Pancreas (tissue), 10 donors: ENCODE measurements at places on chromosomes 16 and 17. TPM values are rescaled to one million over a fixed set of nuclear protein-coding genes. Genes with fewer than 3 reads are reported as not detected.

LITAFD gene
- not detected for total RNA-seq

DNA sequence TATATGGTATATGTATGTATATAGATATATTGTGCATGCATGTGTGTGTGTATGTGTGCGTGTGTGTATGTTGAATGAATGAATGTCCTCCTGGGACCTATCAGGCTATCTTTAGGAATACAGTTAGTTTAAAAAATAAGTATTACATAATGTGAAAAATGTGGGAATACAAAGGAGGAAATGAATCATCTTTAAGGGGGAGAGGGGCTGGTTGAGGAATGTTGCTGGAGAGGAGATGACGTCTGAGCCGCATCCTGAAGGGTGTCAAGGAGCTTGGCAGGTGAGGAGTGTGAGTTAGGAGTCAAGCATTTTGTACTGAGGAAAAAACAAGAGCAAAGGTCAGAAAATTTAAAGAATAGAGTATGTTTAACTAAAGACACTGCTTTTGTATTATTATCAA is 62.4 kb upstream of the NLK start:
- no peak for DNase-seq

SPATA32 gene
- not detected for total RNA-seq

DNA sequence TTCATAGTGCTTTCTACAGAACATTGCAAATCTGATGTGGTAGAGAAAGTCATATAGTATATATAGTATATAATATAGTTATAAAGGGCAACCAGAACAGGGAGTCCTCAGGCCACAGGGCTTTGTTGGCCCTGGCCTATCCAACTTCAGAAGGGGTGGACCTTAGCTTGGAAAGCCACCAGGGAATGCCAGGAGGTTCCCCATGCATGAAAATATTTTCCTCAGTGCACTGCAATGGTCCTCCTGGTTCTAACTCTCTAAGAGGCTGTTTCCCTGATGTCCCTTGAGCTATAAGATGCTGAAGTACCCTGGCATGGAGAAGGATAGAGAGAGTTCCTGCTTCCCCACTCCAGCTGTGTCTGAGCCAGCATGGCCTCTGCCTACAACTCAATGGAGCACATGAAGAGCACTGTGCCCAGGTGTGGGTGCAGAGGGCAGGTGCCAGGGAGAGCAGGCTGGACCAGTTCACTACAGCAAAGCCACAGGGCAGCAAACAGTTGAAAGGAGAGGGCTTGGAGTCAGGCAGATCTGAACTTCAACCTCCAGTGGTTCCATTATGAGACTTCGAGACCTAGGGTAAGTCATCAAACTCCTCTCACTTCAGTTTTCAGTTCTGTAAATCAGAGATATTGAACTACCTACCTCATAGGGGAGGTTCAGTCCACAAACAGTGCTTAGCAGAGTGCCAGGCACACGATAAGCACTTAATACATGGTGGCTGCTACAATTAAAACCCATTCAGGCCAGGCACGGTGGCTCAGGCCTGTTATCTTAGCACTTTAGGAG is 183.1 kb downstream of the SALL1 start:
- DNase-seq = no peak

SRCIN1 gene
- total RNA-seq = 6.8 TPM

DNA sequence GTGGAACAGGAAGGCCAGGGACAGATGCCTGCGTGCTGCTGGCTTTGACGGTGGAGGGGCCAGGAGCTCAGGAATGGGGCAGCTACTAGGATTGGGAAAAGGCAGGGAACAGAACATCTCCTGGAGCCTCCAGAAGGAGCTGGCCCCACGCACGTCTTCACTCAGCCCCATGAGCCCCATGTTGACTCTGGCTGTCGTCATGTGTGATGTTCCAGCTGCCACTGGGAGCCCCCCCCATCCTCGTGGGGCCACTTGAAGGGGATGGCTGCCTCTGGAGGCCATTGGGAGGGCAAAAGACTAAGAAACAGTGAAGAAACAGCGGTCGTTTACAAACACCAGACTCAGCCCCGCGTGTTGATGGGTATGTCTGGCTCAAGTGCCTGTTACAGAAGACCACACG is 18.5 kb upstream of the APRT start:
- DNase-seq = no peak

BAIAP3 gene
- total RNA-seq = 13.1 TPM

GRCh38 chr17:50832267-50832863 is 3.0 kb upstream of the WFIKKN2 start:
- DNase-seq = no peak

HOXB7 gene
- 0.94 TPM for total RNA-seq

IKZF3 gene
- total RNA-seq = 0.90 TPM

DNA sequence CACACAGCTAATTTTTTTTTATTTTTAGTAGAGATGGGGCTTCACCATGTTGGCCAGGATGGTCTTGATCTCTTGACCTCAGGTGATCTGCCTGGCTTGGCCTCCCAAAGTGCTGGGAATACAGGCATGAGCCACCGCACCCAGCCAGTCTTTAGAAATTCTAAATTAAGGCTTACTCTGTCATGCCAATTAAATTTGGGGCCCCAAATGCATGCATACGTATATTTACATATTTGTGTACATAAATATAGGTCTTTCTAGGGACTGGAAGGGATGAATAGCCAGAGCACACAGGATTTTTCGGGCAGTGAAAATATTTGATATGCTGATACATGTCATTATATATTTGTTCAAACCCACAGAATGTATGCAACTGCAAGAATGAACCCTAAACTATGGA is 105.1 kb downstream of the BCAS3 start:
- DNase-seq = no peak

- no peak for DNase-seq
Observed at GRCh38 chr17:40582328-40582901, 17.1 kb upstream of the CCR7 start.

DNA sequence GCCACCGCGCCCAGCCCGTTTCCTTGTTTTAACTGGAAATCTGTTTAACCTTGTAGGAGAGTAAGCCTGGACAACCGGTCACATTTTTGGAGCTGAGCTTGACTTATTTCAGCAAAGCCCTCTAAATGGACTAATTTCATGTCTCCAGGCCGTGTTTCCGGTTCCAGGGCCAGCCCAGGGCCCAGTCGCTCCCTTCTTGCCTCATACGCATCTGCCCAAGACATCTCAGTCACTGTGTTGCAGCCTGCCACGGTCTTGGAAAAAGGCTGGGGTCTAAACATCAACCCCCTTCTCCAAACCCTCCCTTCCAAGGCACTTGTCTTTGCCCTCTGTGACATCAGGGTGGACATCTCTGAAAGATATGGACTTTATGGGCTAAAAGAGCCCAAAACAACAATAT is 18.9 kb downstream of the PLEKHG4 start:
- DNase-seq = no peak

DNA sequence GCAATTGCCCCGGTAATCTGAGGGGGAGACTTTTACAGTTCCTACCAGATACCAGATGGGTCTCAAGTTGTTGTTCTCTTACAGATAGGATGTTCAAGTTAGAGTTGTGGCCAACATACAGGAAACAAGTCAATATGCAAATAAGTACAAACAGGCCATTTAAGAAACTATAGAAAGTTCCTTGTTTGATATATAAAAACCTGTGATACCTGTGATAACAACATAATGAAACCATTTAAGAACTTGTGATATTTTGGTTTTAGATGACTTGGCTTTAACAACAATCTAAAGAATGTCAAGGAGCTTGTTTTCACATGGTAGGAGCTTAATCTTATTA is 16.8 kb downstream of the CDR2 start:
- no peak for DNase-seq

EMC8 gene
- total RNA-seq = 13.6 TPM

DNA sequence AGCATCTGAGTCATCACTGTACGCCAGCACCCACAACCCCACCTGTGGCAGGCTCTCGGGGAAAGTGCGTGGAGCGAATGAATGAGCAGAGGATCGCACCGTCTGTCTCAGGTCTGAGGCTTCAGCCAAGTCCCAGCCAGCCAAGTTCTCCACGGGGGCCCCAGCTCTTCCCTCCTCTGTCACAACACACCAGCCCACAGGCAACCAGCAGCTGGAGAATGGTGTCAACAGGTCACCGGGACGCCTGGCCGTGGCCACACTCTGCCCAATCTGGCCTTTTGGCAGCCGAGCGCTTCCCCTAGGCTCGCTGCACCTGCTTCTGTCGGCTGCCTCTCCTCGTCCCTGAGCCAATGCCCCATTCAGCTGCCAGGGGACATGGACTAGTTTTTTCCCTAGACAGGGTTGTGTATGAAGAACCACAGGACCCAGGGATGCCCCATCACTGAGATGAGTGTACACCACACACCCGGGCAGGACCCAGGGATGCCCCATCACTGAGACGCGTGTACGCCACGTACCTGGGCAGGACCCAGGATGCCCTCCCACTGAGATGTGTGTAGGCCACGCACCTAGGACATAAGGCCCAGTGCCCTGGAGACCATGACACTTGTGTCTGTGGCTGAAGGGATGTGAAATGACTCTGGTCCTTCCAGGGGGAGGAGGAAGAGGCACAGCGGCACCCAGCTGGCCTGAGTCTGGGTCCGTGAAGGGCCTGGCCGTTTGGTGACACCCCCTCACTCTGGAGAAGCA is 52.8 kb downstream of the ABR start:
- DNase-seq = no peak

DNA sequence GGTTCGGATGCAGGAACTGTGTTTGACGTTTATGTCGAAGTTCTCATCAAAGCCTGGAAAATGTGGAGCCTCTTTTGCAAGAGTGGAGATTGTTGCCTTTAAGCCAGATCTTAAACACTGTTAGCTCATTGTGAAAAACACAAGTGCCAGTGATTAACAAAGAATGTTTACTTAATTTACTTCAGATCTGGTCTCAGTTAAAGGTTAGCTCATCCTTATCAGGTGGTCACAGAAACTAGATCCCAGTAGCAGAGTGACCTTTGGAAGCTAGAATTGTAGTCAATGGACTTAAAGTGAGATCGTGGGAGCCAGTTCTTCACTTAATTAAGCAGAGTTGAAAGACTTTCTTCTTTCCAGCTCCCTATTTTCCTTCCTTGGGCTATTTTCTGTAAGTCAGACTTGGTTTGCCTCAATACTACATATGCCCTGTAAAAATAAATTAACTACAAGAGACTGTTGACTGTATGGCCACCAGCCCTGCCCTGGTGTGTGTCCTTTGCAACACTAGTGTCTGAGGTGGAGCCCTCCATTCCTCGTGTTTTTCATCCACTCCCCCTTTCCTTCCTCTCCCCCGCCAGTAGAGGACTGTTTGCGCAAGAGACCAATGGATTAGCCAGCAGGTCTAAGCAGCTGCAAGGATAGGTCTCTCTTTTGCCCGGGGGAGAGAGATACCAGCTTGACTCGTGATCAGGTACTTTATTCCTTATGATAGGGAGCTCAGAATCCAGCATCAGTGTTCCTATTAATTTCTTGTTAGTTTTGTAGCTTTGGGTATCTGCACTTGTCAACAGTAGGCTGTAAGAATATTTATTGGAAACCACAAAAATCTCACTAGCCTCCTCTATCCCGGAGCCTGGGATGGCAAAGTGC is 20.2 kb downstream of the FBXO39 start:
- no peak for DNase-seq

DNA sequence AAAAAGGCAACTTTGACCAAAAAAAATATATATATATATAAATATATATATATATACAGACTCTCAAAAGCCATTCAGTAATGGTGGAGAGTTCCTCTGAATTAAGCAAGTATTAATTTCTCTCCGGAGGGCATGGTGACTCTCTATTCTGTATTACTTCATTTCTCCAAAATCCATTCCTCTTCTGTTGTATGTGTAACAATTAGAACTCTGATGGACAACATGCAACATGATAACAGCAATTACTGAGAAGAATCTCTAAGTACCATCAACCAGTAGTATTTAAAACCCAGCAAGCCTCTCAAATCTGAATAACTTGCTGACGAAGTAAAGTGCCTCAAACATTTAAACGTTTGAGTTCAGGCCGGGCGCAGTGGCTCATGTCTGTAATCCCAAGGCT is 2.3 kb downstream of the GRB2 start:
- DNase-seq = no peak

GRCh38 chr16:50588276-50588675 is 40.1 kb downstream of the NKD1 start:
- DNase-seq = no peak

SGCA gene
- total RNA-seq = 0.31 TPM

DNA sequence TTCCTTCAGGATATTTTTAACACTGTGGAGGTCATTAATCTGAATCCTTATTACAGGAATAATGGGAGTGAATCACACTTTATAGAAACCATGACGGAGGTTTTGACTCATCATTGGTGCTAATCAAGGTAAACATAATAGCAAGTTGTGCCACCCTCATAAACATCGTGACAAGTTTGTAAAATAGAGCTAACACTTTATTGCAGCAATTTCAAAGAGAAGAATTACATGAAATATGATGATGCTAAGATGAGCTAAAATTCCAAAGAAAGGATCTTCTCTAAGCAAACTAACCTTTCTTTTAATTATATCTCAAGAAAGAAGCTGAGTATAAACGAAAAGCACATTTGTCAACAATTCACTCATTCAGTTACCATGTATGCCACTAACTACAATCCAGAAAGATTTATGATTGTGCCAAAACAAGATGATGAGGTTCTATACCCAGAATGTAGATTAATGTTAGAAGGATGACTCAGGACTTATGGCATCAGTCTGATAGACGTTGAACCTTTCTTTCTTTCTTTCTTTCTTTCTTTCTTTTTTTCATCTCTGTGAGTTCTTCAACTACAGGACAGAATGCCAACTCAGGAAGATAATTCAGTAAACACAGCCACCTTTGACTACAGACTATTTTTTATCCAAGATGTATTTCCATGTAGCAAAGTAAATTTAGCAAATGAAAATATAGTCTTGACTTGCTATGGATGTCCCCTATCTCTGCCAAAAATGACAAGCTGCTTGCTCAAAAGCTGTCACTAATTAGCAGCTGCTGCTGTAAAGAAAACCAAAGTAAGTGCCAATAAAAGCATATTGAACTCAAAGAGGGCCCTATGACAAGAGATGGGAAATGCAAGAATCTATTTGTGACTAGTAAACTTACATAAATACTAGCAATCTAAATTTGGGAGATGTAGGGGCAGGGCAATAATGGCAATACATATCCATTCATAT is 23.3 kb downstream of the STAT5B start:
- no peak for DNase-seq

SLC52A1 gene
- not detected for total RNA-seq

DNA sequence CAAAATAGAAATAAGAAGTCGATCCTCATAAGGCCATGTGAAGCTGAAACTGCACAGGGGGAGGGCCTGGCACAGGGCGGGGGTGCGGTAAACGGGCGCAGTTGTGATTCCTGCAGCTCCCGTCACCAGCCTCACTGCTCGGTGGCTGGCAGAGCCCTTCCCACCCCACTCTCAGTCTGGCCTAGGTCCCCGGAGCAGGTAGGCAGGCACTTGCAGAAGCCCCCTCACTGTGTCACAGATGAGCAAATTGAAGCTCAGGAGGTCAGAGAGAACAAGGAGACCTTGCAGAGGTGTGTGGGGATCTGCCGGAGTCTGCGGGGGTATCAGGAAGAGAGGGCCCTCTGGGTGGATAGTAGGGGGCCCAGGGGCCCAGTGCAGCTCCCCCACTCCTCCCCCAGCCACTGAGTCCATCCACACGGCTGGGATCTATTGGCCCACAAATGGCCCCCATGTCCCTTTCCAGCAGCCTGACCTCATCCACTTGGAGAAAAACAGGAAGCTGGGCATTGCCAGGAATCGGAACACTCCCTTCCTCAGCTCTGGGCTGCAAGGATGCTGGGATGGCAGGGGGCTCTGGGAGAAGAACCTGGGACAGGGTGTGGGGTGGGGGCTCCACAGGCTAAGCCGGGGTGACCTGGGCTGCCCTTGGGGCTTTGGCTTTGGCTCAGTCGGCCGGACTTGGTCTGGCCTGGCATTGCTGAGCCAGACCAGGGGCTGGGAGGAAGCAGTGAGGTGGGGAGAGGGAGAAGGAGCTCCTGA is 21.4 kb upstream of the MAP3K14 start:
- DNase-seq = no peak
